Activated CD4-positive, alpha-beta T cell treated with anti-CD3 and anti-CD28 coated beads, Interleukin-2, amount 10 ng/mL, durations not matched to agents 7 days and 5 days (primary cell): ENCODE measurements at places on chromosomes 5 and 9. TPM values are rescaled to one million over a fixed set of nuclear protein-coding genes. Genes with fewer than 3 reads are reported as not detected.

GRCh38 chr9:842635-843426, 1.3 kb downstream of the DMRT1 start:
- no peak for DNase-seq

DNA sequence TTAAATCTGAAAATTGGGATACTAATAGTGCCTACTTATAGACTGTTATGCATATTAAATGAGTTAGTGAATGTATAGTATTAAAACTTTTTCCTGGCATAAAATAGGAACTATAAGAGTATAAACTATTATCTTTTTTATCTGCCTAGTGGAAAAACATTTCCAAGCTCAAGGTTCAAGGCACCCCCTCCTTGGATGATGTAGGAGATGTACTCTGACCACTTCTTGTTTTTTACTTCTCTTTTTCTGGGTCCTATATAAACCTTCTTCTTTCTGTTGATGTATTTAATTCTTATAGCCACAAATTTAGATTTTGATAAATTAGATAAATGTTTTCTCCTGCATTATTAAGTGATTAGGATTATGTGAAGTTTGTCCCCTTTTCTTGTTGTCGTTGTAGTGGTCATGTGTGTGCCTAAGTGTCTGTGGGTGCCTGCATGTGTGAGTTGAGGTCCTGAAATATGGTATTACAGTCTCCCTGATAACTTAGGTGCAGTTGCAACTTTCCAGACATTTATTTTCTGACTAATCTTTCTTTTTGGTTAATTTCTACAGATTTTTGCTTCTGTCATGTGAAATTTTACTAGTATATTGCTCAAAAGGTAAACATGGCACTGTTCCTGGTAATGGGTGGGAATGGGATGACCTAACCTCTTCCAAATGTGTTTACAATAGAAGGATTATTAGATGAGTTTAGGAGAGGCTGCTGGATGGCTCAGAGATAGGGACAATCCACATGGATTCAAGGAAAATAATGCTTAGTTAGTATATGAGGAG, 160.8 kb upstream of the CDKN2B start:
- no peak for DNase-seq

DNA sequence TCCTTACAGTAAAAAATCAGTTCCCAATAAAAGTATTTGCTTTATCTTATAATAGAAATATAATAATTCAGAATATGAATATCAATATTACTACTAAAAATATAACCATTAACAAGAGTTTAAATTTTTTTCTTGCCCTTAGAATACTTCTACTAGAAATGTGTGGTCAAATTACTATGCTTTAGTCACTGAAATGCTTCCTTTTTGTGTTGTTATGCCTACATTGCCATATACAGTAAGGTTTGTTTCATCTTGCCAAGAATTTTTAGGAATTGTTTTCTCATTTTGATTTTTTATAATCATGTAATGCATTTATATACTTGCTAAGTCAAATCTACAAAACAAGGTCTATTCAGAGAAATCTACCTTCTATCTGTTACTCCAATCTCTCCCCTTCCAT, 181.7 kb downstream of the CDK5RAP2 start:
- no peak for DNase-seq

The RPL12 gene
- 1,386 TPM for total RNA-seq

DNA sequence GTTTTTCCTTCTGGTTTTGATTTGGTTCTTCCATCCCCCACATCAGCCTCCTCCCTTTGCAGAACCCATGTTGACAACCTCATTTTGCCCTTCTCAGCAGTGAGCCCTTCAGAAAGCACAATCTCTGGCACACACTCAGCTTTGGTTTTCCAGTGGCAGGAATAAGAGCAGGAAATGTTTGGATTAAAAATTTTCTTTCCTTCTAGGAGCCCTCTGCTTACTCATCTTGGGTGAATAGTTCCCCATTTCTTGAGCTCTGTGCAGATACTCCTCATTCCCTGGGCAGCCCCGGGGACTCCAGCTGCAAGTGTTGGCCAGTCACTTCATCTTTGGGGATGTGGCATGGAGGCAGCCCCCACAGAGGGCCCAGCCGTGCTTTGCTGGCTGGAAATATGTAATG, 170.5 kb downstream of the NR3C1 start:
- DNase-seq = no peak

DNA sequence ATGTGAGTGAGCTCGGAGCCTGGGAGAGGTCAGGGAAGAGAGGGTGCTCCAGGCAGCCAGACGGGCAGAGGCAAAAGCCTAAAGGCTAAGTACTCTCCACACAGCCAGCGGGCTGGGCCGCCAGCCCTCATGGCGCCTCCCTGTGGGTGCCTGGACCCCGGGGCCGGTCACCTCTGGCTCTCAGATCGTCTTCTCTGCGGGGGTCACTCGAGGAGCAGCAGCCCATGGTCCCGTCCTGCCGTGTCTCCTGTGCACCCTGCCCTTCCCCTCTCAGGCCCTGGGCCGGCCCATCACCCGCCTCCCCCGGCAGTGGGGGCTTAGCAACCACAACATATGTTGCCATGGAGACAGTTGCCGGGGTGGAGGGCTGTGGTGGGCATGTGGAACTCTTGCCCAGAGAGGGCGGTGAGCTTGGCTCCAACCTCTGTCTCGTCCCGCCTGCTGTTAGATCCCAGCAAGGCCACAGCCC, 4.2 kb downstream of the AK1 start:
- DNase-seq = no peak

DNA sequence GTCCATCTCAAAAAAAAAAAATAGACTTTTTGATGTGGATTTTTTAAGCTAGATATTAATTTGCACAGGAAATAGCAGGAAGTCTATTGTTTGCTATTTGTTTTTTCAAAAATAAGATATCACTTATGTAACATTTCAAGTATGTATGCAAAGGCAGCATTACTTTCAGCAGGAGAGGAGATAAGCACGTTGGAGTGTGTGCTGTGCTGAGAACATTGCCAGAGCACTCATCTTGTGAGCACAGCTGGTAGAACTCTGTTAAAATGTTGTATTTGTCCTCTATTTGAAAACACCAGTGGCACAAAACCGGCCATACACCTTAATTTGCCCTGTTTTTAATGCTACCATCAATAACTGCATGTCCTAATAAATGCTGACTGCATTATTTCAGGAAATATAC, 1061.9 kb upstream of the CDH18 start:
- no peak for DNase-seq

DNA sequence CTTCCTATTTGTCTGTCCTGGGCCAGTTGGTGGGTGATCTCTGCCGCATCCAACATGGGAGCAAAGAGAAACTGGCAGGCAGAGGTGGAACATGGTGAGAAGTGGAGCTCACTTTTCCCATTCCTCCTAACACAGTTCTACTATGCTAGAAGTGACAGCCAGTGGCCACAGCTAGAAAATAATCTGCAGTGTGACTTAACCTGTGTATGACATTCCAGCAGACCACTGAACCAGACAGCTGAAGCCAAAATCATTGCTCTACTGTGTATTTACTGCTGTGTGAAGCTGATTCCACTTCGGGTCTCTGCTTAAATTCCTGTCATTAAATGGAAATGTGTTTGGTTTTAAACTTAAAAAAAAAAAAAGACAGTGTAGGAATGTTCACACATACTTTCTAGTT, 523.0 kb downstream of the MTRR start:
- no peak for DNase-seq

- peak; percentile 50 for DNase-seq
Measured at GRCh38 chr5:10452768-10453331, 11.2 kb downstream of the ROPN1L start.

The MOB3B gene
- 0.62 TPM for total RNA-seq

- no peak for DNase-seq
Measured at GRCh38 chr9:99054581-99054980, 50.3 kb upstream of the TGFBR1 start.

DNA sequence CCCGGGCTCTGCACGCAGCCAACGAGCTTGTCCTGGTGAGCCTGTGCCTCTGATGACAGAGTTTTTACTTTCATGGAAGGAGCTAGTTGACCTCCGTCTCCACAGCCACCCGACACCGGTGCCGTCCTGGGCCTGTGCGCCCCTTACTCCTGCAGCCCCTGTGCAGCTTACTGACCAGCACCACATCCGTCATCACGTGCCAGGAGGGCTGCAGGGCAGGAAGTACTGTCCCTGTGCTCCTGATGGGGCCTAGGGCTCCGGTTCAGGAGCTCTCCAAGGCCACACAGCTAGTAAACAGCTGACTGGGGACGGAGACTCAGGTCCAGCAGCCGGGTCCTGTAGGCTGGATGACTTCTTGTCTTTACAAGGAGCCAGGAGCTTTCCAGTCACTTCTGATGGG, 10.2 kb downstream of the STKLD1 start:
- DNase-seq = no peak

The BHMT gene
- total RNA-seq = not detected

- DNase-seq = no peak
Measured at GRCh38 chr9:124618476-124618875, 111.3 kb upstream of the NR5A1 start.

DNA sequence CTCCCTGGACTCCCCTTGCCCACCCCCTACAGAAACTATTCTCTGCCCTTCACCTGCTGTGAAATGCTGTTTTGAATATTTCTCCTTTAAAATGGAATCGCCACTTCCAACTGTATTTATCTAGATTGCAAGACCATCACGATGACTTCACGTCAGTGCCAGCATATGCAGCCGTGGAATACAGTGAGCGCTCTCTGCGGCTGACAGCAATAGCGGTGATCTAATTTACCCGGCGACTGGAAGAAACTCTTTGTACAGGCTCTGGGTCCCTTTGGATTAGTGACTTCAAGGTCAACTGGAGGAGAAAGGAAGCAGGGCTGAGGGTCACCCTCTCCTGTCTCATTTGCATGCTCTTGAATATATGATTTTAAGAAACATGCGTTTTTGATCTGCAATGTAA, 192.0 kb downstream of the IRX1 start:
- no peak for DNase-seq

The RNF224 gene
- 0.10 TPM for total RNA-seq

- DNase-seq = no peak
Measured at GRCh38 chr5:32432633-32433032, 11.9 kb downstream of the ZFR start.

- no peak for DNase-seq
Measured at GRCh38 chr9:23736293-23736692, 89.7 kb downstream of the ELAVL2 start.

- DNase-seq = no peak
Measured at GRCh38 chr5:55638051-55638450, 74.1 kb downstream of the SLC38A9 start.

- no peak for DNase-seq
Measured at GRCh38 chr5:62812621-62813255, 234.1 kb downstream of the LRRC70 start.

GRCh38 chr9:27468000-27468399, 56.1 kb upstream of the IFNK start:
- DNase-seq = no peak

GRCh38 chr5:146805081-146805480, 73.5 kb downstream of the PPP2R2B start:
- no peak for DNase-seq

GRCh38 chr9:7507566-7508270, 291.9 kb downstream of the DMAC1 start:
- DNase-seq = no peak

The RGMB gene
- total RNA-seq = 1.4 TPM

DNA sequence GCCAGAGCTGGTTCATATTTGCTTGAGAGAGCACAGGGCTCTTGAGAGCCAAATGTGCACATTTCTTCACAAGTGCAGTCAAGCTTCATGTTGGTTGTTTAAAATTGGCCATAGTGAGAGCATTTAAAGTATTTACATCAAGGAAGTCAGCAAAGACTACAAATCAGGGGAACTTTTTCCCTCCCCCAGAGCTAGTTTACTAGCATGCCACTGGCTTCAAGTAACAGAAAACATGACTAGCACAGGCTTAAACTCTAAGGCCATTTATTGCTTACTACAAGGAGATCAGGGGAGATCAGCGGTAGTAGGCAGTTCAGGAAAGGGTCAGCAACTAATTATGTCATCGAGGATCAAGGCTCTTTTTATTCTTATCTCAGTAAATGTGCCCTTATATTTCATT, 11.0 kb upstream of the CCDC171 start:
- no peak for DNase-seq

The CD14 gene
- 0.21 TPM for total RNA-seq

- no peak for DNase-seq
Measured at GRCh38 chr5:140875085-140876065, at the start of gene PCDHA12. PCDHA12 (plus strand) TSS chr5:140875308; CDS start chr5:140875473, 165 bp downstream.

The OR2Y1 gene
- not detected for total RNA-seq

The NIPAL4 gene
- total RNA-seq = 0.17 TPM

The PCDHA9 gene
- not detected for total RNA-seq

The ANKRD34B gene
- total RNA-seq = not detected

The RNF208 gene
- 2.7 TPM for total RNA-seq

DNA sequence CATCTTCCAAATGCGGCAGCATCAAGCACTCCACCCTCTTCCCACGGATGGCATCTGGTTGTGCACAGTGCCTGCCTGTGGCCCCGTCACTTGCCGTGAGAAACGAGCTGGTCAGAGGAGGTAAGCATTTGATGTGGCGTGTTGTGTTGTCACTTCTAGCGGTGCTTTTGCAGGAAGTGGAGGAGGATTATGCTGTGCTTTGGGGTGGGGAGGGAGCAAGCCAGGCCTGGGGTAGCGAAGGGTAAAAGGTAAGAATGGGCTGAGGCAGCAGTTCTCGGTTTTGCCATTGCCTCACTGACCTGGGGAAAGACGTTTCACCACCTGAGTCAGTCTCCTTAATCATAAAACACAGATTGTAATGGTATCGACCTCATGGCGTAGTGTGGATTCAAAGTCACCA, 2.3 kb upstream of the POMT1 start:
- peak; percentile 87 for DNase-seq

DNA sequence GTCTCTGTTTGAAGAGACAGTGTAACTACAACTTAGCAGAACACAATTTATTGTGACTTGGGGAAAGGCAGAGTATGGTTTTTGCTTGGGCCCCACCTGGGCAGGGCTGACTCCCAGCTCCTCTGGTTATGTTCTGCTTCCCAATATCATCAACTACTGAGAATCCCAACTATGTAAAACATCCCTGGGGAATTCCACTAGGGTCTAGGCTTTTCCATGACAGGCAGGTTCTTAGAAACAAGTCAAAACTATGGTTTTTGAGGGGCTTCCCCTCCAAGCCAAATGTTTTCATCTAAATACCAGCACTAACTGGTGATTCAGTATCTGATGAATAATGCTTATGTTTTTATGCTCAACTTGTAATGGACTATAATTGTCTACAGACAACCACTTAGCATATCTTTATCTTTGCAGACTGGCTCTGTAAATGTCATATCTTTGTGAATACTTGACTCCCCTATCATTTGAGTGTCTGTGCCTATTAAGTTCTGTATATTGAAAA, 409.5 kb downstream of the PDE4D start:
- no peak for DNase-seq

- DNase-seq = no peak
Measured at GRCh38 chr9:21174671-21175070, 8.2 kb upstream of the IFNA21 start.

The SPATA31A1 gene
- not detected for total RNA-seq
